ENCODE measurements at places on chromosomes 11 and 22.

DNA sequence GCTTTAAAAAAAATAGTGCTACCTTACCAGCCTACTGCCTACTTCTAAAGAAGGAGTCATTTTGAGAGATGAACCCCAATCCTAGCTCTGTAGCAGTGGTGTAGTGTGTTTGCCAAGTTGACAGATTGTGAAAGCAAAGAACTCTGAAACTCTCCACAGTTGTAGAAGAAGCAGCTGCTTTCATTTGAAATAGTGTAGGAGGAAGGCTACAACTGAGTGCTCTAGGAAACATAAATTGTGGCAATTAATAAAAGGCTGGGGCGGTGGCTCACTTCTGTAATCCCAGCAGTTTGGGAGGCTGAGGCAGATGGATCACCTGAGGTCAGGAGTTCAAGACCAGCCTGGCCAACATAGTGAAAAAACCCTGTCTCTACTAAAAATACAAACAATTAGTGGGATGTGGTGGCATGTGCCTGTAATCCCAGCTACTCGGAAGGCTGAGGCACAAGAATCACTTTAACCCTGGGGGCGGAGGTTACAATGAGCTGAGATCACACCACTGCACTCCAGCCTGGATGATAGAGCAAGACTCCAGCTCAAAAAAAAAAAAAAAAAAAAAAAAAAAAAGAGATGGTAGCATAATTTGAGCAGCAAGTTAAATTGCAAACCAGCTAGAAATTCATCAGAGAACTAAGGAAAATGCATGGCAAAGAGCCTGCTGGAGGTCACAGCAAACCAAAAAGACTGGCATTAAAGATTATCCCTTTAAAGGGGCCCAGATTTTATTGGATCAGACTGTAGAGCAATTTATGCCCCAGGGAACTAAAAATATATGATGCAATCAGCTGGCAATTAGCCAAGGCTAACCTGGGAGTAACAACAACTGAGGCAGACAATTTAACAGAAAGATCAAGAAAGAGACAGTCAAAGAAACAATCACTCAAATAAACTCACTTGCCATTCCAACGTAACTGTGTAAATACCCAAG lies 112.6 kb downstream of the LUZP2 start:
- DNase-seq: no peak

GRCh38 chr11:16818284-16818683 lies 79.8 kb downstream of the C11orf58 start:
- no peak for DNase-seq

GRCh38 chr11:77026743-77027142 lies 7.5 kb upstream of the B3GNT6 start:
- DNase-seq: no peak

- DNase-seq: no peak
Observed at GRCh38 chr11:9524001-9524400, 49.5 kb upstream of the WEE1 start.

DNA sequence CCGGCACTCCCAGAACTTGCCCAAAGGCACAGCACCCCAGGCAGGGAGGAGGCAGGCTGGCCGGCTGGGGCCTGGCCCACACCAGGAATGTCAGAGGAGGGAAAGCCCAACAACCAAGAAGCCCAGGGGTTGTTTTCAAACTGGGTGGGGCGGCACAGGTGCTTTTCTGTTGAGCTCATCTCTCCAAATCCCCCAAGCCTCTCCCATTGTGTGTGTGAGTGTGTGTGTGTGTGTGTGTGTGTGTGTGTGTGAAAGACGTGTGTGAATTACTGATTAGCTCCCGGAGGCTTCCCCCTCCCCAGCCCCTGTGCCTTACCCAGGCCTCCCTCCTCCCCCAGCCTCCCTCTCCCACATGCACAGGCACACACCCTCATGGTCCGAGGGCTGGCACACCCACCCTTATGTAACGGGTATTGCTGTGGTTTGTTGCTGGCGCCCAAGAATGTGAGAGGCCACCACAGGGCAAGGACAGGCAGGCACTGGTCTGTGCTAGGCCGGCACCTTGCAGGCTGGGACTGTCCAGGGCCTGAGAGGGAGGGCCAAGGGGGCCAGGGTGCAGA lies 15.9 kb downstream of the TRIM29 start:
- no peak for DNase-seq

DNA sequence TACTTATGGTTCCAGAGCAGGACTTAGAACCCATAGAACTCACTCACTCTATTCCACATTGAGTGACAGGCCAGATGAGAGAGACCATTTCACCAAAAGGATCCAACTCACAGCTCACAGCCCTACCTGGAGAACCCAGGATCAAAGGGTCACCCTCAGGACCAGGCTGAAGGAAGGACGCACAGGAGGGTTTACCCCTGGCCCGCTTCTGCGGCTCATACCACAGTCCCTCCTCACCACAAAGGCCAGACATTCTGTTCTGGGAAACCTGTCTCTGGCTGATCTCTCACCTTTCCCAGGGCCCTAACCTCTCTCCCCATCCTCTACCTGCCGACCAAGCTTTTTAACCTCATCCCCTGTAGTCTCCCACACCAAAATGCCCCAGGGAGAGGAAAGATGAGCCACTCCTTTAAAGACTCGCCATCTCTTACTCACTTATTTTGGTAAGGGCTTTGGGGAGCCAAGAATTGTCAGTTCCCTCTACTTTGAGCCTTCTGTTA lies 4.7 kb downstream of the FOSL1 start:
- DNase-seq: no peak

DNA sequence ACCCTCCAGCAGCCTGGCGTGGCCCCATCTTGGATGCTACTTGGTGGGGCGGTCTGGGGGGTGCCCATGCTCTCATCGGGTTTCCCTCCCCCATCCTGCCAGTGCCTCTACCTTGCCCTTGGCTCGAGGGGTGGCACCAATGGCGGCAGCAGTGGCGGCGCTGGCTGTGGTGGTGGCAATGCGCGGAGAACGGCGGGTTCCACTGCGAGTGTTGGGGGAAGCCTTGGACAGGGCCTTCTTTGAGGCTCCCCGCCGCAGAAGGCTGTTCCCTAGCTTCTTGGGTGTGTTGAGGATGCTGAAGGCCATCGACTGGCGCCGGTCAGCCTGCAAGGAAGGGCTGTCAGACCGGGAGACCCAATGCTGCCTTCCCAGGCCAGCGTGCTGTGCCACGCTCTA lies 5.1 kb downstream of the IL18BP start:
- DNase-seq: no peak

- DNase-seq: no peak
Observed at GRCh38 chr11:1233351-1234053, 10.6 kb downstream of the MUC5B start.

- no peak for DNase-seq
Observed at GRCh38 chr11:19508165-19508564, 204.5 kb upstream of the NAV2 start.

- no peak for DNase-seq
Observed at GRCh38 chr11:57508341-57509170, 6.9 kb downstream of the SLC43A1 start.

- no peak for DNase-seq
Observed at GRCh38 chr22:48091060-48091650, 1328.7 kb downstream of the TBC1D22A start.

DNA sequence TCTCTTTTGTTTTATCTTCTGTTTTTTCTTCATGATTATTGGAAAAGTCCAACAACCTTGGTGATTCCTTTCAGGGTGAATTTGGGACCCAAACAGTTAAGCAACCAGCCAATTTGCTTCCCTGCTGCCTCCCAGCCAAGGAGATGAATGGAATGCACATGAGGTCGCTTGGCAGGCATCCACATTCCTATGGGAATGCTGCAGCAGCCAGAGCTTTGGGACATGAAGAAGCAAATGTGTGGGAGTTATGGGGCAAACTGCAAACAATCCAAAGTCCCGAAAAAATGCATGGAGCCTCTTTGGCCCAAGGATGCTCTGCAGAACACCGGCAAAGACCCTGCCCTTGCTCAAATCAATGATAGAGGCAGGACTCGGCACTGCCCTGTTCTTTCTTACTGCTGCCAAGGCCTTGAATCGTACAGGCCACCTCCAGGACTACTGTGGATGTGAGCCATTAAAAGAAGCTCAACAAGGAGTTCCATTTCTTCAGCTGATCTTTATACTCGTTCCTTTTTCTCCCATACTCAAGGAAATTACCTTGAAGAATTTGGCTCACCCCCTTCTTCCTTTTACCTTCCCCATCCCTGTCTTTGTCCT lies 117.3 kb upstream of the TEAD1 start:
- DNase-seq: peak; percentile 70

- no peak for DNase-seq
Observed at GRCh38 chr22:37432708-37433054, 5.4 kb upstream of the ELFN2 start.

- DNase-seq: no peak
Observed at GRCh38 chr22:49961005-49961600, 531 bp downstream of the PIM3 start.

DNA sequence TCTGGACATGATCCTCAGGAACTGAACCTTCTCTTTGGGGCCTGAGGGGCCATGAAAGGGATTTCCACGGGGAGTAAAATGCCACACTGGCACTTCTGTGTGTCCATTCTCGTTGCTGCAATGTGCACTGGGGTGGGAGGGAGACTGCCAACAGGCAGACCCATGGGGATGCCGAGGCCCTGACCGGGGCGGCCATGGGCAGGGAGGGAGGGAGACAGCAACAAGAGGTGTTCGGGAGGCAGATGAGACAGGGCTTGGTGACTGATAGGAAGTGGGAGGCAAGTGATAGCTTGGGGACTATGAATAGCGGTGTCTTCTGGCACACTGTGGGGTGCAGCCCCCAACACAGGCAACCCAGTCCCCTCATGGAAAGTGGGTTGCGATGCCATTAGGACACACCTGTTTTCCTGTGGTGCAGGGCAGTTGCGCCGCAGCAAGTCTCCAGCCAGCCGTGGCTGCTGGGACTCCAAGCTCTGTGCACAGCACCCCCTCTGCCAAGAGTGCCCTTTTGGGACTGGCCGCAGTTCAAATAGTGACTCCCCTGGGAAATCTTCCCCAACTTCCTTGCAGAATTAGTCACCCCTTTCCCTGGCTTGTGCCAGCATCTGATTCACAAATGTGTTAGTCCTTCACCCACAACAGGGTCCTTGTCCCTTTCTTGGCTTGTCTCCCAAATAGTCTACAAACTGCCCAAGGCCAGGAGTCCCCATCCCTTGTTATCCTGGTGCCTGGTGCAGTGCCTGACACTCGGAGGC lies 88.8 kb downstream of the CHST1 start:
- DNase-seq: no peak

- no peak for DNase-seq
Observed at GRCh38 chr22:32920032-32920628, 118.6 kb downstream of the TIMP3 start.

DNA sequence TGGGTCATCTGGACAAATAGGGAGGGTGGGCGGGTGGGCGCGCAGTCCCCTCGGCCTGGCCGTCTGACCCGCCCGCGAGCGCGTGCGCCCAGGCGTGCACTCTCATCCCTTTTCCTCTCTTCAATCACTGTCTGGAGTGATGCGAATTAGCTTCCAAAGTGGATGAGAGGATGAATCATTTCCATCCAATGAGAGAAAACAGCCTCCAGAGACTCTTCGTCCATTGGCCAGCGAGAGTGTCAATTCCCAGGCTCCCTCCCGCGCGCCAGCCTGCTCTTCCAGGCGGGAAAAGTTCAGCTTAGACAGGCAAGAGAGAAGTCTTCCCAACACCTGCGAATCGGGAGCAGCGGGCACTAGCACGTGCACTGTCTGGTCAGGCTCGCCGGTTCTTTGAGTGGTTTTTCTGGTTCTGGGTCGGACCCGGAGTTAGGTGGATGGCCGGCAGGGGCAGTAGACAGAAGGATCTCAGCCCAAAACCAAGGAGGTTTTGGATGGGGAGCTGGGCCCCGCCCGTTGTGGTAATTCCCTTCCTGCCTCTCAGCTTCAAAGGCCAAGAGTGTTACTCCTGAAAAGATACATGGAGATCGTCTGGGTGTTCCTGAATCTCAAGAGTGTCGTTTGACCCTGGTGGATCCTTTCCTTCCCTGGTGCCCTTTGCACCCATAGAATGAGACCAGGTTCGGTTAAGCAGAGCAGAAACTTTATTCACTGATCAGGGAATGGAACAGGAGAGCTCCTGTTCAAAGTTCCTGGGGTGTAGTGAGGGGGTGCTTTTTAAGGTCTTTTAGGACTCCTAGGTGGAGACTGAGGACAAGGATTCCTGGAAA lies 33.4 kb upstream of the GLYATL1 start:
- peak; percentile 51 for DNase-seq

GRCh38 chr11:61911128-61911700 lies 6.2 kb downstream of the RAB3IL1 start:
- no peak for DNase-seq

DNA sequence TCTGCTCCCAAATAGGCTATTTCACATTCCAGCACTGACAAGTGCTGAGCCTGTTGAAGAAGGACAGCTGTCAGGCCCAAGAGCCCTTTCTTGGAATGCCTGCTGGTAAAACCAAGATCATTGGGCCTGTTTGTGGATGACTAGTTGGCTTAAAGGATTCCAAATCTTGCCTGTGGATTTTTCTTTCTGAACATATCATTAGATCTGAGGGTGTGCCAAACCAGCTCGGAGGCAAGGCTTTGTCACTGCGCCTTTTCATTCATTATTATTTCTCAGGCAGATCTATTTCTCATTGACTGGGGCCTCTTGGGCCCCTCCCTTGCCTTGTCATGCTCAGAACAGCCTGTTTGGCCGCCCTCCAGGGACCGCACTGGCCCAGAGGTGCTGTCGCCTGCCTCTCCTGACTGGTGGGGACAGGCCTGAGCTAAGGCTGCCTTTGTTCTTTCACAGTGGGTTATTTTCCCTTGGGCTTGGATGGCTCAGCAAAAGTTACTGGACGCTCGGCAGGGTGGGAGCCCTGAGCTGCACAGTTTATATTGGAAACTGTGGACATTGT lies 222.7 kb upstream of the SESN3 start:
- DNase-seq: no peak

GRCh38 chr11:33698921-33699320 lies 1.7 kb downstream of the C11orf91 start:
- DNase-seq: no peak

DNA sequence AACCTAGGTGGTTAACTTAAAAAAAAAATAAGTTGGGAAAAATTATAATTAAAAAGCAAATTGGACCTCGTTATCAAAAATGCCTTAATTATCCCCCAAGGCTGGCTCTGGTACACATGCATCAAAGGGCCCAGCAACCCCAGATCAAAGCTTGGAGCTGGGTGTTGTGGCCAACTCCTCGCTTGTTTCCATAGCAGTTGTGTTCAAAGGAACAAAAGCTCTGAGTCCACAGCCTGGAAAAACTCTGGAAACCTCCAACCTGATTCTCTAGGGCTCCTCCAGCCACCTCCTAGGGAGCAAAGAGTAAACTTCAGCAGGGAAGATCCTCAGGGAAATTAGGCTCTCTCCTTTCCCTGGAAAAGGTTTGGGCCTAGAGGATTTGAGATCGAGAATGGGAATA lies 149.4 kb downstream of the NXPE2 start:
- no peak for DNase-seq

- peak; percentile 24 for DNase-seq
Observed at GRCh38 chr11:2089536-2090165, 49.5 kb downstream of the IGF2 start.

- DNase-seq: no peak
Observed at GRCh38 chr11:19683862-19684491, 28.7 kb upstream of the NAV2 start.
